Activated T-cell treated with anti-CD3 and anti-CD28 coated beads, Interleukin-2, amount 50 U/mL, for 48 hours (primary cell): ENCODE measurements at places on chromosomes 6 and 20.

- DNase-seq = no peak
Observed at GRCh38 chr20:31663838-31664695, 26.4 kb downstream of the COX4I2 start.

- DNase-seq = no peak
Observed at GRCh38 chr6:166743406-166744222, 116.6 kb upstream of the RPS6KA2 start.

GRCh38 chr20:50993876-50994275 lies 29.0 kb downstream of the KCNG1 start:
- no peak for DNase-seq

DNA sequence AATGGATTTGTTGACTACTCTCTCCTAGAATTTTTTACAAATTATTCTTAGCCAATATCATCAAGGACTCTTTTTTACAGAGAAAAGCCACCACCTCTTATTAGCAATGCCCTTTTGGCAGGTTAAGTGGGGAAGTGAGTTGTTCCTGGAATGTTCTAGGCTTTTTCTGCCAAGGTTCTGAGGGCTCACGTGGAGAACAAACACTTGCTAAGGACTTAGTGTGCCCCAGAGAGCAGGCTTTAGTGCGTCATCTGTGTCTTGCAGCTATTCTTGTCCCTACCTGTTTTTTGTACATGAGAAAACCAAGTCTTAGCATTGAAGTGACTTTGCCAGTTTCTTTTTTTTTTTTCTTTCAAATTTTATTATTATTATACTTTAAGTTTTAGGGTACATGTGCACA lies 33.5 kb downstream of the CFAP61 start:
- no peak for DNase-seq

DNA sequence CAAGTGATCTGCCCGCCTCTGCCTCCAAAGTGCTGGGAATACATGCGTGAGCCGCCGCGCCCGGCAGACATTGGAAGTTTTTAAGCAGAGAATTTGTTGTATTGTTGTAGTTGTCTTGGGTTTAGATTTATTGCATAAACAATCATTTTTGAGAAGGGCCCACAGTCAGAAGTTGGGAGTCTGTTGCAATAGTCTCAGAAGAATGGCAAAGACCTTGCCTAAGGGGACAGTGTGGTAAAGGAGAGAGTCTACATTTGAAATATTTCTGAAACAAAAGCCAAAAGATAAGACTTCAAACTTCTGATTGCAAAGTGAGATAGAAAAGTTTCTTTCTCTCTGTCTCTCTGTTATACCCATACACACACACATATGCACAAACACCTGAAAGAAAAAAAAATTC lies 22.5 kb downstream of the HFE start:
- no peak for DNase-seq

- DNase-seq = no peak
Observed at GRCh38 chr6:123529843-123530242, 106.9 kb downstream of the TRDN start.

DNA sequence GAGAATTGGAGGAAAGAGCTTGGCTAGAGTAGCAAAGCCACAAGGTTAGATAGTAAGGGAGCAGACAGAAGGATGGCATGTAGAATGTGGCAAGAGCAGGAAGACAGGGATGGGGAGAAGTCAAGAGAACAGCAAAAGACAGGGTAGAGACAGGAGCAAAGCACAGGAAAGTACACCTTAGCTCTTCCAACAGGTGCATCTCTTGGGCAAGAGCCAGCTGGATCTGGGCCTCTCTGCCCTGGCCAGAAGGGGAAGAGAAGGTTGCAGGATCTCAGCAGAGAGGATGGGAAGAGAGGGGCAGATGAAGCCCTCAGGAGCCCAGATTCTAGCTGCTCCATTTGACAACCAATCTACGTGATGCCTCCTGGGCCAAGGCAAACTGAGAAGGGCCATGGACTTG lies 16.7 kb downstream of the SCUBE3 start:
- DNase-seq = no peak

GRCh38 chr6:78436335-78436734 lies 431.0 kb upstream of the IRAK1BP1 start:
- no peak for DNase-seq

- DNase-seq = no peak
Observed at GRCh38 chr20:4697189-4697830, 24.4 kb upstream of the PRND start.
